Stimulated activated CD4-positive, alpha-beta T cell treated with anti-CD3 and anti-CD28 coated beads, Interleukin-1b, Interleukin-23, amount 100 ng/mL, for 1 hour (primary cell): ENCODE measurements at places on chromosomes 13 and 19.

GRCh38 chr13:70894258-70894657 lies 786.0 kb upstream of the KLHL1 start:
- DNase-seq, result no peak

- DNase-seq, result no peak
Measured at GRCh38 chr13:110410000-110410399, 102.9 kb downstream of the COL4A2 start.

GRCh38 chr19:56692206-56692895 lies 20.8 kb upstream of the ZNF835 start:
- no peak for DNase-seq

- no peak for DNase-seq
Measured at GRCh38 chr13:96403651-96404050, 313.7 kb downstream of the HS6ST3 start.

- no peak for DNase-seq
Measured at GRCh38 chr13:31350560-31350959, 150.8 kb downstream of the B3GLCT start.

- DNase-seq, result no peak
Measured at GRCh38 chr19:34386645-34387445, 17.4 kb upstream of the PDCD2L start.

DNA sequence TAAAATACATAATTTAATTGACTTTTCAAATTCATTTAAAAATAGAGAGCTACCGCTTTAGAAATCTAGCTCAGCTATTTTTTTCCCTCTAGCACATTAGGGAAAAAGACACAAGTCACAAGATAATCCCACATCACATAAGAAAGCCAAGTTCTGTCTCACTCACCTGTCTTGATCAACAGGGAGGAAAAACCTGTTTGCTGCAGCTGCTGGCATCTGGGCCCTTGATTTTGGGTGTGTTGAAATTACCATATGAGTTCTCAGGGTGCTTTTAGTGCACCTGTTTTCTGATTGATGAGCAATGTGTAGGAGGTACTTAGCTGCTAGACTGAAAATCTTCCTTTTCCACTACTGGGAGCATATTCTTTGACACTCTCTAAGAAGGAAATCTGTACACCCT lies 53.8 kb downstream of the ZDHHC20 start:
- DNase-seq, result no peak

DNA sequence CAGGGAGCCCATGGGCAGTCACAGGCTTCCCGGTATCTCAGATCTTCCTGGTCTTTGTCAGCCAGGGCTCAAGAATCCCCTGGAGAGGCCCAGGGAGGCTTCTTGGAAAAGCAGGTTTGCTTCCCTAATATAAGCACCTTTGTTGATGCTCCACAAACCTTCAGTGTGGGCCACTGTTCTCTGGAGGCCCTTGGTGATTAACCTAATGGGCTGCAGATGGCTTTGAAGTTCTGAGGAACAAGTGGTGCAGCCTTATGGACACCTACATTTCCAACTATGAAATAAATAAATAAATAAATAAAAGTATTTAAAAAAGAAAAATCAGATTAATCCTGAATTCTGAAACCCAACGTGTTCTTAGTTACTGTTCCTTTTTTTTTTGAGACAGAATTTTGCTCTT lies at the start of gene BSPH1:
TSS of gene BSPH1 (minus strand) at position 101 of the 400 bp plus-strand sequence. CDS start at position 12, 89 bp downstream.
- no peak for DNase-seq

GRCh38 chr19:7676376-7676775 lies 514 bp upstream of the MCEMP1 start:
- DNase-seq, result no peak

DNA sequence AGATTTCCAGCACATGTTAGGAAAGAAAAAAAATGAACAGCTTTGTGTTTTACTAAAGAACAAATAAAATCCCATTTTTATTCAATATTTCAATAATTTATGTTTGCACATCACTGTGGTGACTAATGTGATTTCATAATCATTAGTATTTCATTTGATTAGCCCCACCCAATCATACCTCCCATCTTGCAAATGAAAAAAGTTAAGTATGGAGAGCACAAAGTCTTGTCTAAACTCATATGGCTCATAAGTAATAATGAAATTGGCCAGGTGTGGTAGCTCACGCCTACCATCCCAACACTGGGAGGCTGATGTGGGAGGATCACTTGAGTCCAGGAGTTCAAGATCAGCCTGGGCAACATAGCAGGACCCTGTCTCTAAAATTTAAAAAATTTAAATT lies 3.8 kb downstream of the ZNF490 start:
- no peak for DNase-seq

DNA sequence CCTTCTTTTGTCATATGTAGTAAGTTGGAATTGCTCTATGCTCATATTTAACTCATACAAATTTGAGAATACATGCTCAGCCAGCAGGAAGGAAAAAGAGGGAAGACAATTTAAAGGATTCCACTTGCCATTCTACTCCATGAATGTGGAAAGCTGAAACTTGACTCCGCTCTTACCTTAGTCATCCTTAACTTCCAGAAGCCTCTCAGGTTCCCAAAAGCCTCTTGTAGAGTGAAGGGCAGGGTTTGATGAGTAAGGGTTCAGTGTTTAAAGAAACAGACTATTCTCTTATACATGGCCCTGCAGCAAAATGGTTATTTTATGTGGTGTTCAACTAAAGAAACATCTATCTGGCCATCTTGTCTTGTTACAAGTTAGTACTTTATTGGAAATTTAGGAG lies 27.1 kb downstream of the FAM124A start:
- DNase-seq, result no peak

DNA sequence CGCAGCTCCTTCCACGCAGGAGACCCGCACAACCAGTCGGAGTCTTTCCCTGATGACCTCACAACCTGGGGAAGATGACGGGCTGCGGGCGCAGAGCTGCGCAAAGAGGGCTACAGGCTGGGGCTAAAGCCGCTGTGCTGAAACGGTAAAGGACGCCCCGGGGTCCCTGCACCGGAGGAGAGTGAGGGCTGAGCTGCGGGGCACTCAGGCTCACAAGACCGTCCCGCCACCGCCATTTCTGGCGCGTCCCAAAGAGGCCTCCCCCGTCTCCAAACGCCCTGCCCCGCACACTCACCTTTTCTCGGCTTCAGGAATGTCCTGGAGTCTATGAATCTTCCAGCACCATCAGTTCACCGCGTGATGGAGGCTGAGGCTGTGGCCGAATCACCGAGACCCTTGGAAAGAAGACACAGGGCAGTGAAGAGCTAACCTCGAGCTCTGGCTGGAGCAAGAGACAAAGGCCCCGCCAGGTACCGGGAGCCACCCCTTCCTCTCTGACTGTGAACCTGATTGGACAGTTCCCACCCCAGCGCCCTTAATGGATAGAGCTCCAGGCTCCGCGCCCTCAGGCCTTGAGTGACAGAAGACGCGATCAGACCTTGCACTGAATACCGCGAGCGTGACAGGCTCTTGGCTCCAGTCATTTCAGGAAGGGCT lies 41.8 kb upstream of the ZNF429 start:
- no peak for DNase-seq

DNA sequence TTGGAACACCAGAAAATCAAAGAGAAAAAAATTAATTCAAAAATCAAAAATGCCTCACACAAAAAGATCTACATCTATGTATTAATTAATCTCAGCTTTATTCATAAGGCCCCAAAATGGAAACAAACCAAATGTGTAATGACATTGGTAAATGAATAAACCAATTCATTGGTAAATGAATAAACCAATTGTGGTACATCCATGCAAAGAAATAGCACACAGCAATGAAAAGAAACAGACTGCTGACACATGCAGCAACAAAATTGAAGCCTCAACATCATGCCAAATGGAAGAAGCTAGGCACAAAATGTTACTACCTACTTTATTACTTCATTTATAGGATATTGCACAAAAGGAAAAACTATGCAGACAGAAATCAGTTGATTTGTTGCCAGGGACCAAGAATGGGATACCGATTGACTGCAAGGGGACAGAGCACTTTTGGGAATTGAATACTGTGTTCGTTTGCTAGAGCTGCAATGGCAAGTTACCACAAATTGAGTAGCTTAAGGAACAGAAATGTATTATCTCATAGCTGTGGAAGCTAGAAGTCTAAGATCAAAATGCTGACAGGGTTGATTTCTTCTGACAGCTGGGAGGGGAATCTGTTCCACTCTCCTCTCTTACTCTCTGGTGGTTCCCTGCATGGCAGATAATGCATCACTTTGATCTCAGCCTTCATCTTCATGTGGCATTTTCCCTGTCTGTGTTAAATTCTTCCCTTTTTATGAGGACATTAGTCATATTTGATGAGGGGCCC lies 252.8 kb downstream of the RFC3 start:
- no peak for DNase-seq

DNA sequence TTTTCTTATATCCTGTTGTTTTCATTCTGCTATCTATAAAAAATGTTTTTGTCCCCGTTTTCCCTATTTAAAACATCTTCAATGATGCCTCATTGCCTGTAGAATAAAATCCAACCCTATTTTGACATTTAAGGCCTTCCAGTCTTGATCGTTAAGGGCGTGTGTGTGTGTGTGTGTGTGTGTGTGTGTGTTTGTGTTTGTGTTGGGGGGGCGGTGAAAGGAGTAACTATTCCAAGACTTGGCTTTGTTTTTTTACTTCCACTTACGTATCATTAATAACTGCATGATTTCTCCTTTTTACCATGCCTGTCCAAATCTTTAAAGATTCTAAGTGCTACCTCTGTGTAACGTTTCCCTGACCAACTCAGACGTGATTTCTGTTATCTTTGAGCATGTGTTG lies 784 bp downstream of the PIBF1 start:
- DNase-seq, result no peak

DNA sequence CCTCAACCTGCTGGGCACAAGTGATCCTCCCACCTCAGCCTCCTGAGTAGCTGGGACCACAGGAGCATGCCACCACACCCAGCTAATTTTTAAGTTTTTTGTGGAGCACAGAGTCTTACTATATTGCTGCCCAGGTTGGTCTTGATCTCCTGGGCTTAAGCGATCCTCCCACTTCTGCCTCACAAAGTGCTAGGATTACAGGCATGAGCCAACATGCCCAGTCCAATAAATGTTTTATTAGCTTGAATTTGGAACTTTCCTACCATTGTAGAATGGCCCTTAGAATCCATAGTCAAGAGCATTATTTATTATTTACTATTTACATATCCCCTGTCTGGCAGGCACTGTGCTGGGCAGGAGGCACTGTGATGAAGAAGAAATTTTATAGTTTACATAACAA lies 39.6 kb upstream of the CLDN10 start:
- no peak for DNase-seq

GRCh38 chr19:21568816-21569493 lies 63.6 kb downstream of the ZNF429 start:
- peak; percentile 34 for DNase-seq

- no peak for DNase-seq
Measured at GRCh38 chr13:50403311-50403710, 388.1 kb downstream of the KCNRG start.

DNA sequence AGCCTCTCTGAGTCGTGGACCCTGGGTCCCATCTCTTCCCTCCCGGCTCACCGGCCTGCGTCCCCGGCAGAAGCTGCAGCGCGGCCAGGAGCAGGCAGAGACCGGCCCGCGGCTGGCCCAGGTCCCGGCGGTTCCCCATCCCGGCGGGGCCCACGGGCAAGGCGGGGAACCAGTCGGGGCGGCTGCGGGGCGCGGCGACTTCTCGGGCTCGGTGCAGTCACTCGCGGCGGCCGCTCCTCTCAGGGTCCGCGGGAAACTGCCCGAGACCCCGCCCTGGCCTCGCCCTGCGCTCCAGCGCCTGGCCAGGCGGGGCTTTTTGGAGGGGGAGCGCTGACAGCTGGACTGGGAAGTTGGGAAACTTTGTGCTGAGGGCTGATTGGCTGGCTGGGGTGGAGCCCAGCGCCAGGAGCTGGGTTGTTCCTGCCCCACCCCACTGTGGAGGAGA lies at the start of gene COL5A3:
TSS of gene COL5A3 (minus strand) at position 258 of the 445 bp plus-strand sequence. CDS start at position 139, 119 bp downstream.
- DNase-seq, result no peak

- DNase-seq, result peak; percentile 86
Measured at GRCh38 chr19:40609561-40610395, 8.6 kb downstream of the LTBP4 start.

GRCh38 chr13:78478183-78478582 lies 125.2 kb downstream of the POU4F1 start:
- no peak for DNase-seq

GRCh38 chr19:39596911-39597310 lies 5.4 kb upstream of the LGALS13 start:
- no peak for DNase-seq

DNA sequence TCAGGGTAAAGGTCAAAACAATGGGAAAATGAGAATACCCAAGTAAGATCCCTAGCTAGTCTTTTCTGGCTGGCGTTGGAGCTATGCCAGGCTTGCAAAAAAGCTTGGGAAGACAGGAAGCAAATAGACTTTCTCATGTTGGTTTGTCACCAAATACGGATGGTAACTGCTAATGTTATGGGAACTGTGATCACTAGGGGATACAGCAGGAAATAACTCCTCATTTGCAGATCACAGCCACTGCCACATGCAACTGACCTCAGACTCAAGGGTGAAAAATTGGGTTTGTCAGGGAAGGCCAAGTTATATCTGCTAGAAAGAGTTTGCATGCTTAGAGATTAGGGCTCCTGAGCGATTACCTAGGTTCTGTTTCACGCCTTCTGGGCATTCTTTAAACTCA lies 162.9 kb downstream of the NHLRC3 start:
- DNase-seq, result no peak

DNA sequence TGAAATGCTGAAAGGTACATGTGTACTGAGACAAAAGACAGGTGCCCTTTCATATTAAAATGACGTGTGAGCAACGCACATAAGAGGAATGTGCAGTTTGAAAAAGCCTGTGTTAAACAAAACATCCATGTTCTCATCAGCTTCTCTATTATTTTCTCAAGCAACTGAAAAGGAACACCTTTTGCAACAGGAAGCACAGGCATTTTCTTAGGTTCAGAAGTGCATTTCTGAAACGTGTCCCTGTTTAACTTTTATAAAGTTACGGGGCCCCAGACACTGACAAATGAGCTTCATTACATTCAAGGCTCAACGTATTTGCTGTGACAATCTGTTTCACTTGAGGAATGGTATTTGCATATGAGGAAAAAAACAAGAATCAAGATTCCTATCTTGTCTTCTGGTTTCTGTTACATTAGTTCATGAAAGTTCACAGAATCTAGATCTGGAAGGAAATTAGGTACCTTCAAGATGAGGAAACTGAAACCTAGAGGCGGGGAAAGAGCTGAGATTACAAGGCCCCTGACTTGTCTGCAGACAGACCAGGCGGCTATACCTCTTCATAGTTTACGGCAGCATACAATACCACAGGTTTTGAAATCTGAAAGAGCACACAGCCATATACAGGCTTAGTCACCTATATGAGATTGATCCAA lies 431.7 kb downstream of the KLF12 start:
- no peak for DNase-seq

DNA sequence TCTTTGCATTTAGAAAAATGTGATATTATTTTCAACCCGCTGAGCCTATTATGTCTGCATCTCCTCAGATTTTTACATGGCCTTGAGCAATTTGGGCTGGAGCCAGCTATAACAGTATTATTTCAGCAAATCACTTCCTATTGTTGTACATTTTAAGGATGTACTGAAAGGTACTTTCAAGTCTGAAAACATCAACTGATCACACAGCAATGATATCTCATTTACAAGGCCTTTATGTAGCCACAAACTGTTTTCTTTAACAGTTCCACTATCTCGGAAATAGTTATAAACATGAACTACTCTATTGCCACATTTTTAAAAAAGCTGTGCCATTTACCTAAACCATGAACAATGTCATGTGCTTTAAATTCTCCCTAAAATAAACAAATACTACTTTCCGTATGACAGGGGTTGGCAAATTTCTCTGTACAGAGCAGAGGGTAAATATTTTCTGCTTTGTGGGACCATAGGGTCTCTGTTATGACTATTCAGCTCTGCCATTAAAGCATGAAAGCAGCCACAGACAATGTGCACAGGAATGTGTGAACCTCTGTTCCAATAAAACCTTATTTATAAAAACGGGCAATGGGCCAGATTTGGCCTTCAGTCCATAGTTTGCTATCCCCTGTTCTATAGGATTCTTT lies 560.4 kb downstream of the GPC6 start:
- DNase-seq, result no peak
